PC-9 (cell line): ENCODE measurements at places on chromosomes 16 and 17.

- DNase-seq = no peak
Measured at GRCh38 chr17:73639932-73640331, 4.3 kb downstream of the SDK2 start.

- DNase-seq = no peak
Measured at GRCh38 chr16:82626791-82627261, at the start of gene CDH13. TSS of gene CDH13 (plus strand) at chr16:82626969.

DNA sequence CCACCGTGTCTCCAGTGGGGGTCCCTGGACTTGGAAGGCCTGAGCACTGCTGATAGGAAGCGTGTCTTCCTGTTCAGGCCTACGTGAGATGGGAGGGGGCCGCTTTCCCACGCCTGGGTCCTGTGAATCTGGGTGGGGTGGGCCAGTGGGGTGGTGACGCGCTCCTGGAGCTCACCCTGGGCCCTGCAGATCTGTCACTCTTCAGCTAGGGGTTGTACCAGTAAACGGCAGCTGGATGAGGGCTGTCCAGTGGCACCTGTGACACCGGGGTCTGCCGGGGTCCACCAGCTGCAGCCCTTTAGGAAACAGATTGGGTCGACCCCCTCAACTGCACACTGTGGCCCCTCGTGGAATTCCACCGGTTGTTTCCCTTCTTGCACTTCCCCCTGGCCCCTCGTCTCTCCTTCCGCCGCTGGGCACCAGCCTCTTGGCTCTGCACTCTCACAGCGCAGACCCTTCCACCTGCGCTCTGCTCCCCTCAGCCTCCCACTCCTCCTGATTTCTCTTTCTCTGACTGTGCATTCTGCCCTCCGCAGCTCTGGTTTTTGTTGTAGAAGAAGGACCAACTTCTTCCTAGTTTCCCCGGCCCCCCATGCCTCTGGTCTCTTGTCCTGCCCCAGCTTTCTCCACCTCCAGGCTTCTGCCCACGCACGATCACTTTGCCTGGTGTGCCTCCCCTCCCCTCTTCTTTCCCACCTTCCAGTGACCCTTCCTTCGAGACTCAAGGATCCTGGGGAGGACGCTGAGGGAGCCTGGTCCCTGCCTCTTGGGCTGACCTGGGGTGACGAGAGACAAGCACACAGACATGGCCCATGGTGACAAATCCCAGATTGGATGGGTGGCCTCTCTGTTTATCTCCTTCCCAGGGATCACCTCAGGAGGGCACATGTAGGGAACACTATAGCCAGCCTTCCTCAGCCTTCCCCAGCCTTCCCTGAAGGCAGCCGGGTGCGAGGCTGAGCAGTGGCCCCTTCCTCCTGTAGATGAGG, 4.8 kb downstream of the MRC2 start:
- DNase-seq = no peak

GRCh38 chr17:51103050-51103449, 17.6 kb downstream of the SPAG9 start:
- no peak for DNase-seq

GRCh38 chr17:60959011-60959410, 281.4 kb downstream of the BCAS3 start:
- no peak for DNase-seq

DNA sequence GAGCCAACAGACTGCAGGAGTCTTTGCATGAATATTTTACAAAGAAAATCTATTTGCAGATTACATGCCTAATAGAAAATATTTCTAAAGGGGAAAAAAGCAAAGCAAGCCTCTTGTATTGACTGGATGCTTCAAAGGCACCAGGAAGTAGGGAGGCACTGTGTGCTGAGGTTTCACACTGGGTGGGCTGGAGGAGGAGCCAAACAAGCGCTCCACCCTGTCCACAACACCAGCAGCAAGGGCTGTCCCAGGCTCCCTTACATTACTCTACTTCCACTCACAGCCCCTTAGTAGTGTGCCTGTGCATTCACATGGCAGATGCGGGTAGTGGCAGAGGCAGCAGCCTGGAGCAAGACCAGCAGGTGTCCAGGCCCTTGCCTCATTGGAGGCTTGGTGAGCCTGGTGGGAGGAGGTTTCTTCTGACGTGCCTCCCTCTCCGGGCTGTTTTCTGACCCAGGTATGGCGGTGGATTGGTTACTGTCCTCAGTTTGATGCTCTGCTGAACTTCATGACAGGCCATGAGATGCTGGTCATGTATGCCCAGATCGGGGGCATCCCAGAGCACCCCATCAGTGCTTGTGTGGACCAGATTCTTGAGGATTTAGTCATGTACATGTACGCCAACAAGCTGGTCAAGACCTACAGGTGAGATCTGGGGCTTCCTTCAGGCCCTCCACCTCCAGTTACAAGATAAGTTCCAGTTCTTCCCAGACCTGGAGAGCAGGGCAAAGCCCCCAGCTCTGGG, 7.0 kb upstream of the CCNF start:
- no peak for DNase-seq
